ENCODE measurements at places on chromosomes 3 and 15.

GRCh38 chr3:16961621-16962205, 77.0 kb downstream of the PLCL2 start:
- no peak for DNase-seq

DNA sequence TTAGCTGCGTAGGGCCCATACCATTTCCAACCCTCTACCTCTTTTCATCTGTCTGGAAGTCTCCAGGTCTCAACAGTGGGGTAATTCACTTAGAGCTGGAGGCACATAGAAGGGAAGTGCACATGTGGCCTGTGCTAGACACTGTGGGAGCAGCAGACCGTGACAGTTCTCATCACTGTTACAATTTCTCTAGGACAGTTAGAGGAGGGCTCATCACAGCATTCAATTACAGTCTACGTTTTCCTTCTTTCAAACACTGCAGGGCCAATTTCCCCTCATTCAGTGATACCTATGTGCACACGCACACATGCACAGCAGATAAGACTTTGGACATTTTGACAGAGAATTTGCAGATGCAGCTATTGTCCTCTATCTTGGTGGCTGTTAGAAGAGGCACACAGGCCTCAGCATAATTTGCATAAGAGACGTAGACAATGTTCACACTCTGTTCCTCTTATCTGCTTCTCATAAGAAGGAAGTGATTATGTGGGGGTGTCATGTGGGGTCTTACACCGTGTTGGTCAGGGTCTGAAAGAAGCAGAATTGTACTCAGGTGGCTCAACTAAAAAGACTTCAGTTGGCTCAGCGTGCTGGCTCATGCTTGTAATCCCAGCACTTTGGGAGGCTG, 12.6 kb upstream of the HRG start:
- DNase-seq: no peak

- no peak for DNase-seq
Observed at GRCh38 chr3:68757157-68757556, 175.2 kb downstream of the TAFA4 start.

DNA sequence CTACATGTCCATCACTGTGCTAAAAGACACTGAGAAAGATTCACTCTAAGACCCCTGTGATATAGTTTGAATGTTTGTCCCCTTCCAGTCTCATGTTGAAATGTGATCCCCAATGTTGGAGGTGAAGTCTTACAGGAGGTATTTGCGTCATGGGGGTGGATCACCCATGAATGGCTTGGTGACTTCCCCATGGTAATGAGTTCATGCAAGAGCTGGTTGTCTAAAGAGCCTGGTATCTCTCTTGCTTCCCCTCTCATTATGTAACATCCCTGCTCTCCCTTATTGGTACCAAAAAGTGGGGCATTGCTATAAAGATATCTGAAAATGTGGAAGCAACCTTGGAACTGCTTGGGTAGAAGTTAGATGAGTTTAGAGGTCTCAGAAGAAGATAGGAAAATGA, 32.2 kb upstream of the FAM174B start:
- no peak for DNase-seq

DNA sequence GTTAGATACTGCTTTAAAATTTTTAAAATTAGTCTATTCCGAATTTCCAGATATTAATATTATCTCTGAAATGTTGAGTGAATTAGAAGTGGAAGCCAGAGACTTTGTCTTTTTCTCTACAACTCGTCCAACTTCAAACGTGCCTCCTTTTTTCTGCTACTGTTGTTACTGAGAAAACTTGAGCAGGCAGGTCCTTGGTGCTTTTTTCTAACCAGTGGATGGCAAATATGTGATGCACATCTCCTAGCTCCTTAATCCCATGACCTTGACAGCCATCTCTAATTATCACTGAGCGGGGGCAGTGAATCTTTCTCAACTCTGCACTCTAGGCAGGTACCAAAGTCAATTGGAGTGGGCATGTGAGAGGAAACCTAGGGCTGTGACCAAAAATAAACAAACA, 50.7 kb downstream of the FNDC3B start:
- no peak for DNase-seq

GRCh38 chr3:115943579-115943978, 320.3 kb downstream of the GAP43 start:
- no peak for DNase-seq

DNA sequence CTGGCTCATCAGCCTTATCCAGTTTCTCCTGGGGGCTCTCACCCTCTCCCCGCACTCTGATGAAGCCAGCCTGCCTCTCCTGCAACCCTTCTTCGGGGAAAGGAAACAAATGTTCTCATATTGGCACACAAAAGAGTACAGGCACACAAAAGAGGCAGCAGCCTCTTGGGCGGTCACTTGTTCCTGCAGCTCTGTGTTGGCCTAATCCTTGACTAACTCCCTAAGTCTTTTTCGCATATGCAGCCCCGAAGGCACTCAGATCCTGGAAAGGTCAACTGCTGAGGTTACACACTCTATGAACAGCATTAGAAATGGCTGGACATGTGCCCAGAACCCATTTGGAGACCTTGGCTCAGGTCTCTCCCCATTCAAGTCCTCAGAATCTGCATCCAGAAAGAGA, 7.4 kb upstream of the CAMP start:
- no peak for DNase-seq

DNA sequence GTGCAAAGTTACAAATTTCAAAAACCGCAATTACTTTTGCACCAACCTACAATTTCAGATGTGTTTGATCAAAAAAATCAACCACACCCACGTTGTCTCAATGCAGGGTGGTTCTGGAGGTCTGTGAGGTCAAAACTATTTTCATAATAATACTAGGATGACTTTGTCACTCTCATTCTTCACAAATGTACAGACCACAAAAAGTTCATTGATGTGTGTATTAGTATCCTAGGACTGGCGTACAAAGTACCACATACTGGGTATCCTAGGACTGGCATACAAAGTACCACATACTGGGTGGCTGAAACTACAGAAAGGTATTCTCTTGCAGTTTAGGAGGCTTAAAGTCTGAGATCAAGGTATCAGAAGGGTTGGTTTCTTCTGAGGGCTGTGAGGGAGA, 13.0 kb downstream of the SUCLG2 start:
- no peak for DNase-seq

- no peak for DNase-seq
Observed at GRCh38 chr3:181629711-181630110, 82.0 kb upstream of the SOX2 start.

GRCh38 chr15:40639677-40640076, 45.6 kb downstream of the KNL1 start:
- no peak for DNase-seq

GRCh38 chr3:184724699-184725098, 12.8 kb upstream of the MAGEF1 start:
- DNase-seq: no peak

- DNase-seq: no peak
Observed at GRCh38 chr3:12507591-12508281, 23.5 kb downstream of the TSEN2 start.

- no peak for DNase-seq
Observed at GRCh38 chr3:189286916-189287315, 115.1 kb downstream of the TPRG1 start.

DNA sequence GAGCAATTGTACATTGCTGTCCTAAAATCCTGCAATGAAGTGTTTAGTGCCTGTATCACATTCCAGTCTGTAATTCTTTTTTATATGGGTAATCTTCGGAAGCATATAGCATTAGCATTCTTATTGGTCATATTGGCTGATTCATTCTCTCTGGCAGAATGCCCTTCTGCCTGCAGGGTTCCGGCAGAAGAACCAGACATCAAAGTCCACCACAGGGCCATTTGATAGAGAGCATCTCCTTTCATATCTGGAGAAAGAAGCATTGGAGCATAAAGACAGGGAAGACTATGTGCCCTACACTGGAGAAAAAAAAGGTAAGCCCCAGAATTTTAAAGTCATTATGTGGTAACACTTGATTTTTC, 39.6 kb downstream of the TMOD3 start:
- peak; percentile 63 for DNase-seq

- no peak for DNase-seq
Observed at GRCh38 chr3:28210968-28211713, 30.3 kb upstream of the CMC1 start.

DNA sequence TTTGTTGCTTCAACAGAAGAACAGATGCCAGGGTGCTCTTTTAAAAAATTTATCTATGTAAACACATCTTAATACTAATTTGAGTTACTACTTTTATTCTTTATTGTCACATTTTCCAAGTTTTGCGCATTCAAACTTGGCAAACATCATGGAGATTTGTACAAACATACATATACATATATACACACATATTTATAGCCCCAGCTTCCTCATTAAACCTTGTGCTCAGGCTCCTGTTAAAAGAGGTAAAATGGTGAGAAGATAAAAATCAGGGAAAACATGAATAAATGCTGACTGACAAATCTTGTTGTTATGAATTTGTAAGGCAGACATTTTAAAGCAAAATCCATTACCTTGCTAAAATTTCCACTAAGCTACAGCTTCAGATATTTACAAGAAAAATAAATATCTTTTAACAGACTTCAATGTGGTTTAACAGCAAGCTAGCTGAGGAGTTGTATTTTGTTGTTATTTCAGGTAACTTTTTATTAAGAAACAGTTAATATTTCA, 27.1 kb downstream of the CDV3 start:
- DNase-seq: no peak

DNA sequence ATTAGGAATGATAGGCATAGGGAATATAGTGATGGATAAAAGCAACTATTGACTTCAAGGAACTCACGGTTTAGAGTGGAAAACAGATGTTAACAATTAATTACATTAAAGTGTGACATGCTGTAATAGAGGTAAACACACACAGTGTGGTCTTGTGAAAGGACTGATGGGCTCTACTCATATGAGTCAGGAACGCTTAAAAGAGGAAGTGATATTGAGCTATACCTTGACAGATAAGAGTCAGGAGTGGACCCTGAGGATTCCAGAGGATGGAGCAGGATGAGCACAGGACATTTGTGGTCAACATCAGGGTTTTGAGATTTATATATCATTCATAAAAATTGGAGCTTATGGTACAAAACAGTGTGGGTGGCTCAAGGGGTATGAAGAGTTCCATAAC, 11.0 kb downstream of the EXOG start:
- DNase-seq: no peak

DNA sequence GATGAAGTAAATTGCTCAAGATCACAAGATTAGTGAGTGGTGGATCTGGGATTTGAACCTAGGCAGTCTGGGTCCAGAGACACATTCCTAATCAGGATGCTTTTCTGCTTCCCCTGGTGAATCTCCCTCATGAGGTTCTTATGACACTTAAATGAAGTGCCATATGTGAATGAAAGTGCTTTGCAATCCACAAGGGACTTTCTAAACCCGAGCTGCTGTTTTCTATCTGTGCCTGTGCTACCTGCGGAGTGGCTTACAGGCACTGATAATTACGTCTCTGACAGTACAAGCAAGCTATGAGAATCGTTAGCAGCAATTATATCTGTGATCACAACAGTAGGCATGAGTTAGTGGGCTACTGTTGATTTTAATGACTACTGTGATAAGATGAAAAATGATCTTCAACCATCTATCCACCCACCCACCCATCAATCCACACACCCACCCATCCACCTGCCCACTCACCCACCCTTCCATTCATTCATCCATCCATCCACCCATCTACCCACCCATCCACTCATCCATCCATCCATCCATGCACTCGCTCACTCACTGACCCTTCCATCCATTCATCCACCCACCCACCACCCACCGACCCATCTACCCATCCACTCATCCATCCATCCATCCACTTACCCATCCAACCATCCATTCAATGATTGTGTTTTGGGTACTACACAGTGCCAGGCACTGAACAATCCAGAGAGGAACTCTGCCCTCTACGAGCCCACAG, 51.8 kb downstream of the ATP2B2 start:
- no peak for DNase-seq

DNA sequence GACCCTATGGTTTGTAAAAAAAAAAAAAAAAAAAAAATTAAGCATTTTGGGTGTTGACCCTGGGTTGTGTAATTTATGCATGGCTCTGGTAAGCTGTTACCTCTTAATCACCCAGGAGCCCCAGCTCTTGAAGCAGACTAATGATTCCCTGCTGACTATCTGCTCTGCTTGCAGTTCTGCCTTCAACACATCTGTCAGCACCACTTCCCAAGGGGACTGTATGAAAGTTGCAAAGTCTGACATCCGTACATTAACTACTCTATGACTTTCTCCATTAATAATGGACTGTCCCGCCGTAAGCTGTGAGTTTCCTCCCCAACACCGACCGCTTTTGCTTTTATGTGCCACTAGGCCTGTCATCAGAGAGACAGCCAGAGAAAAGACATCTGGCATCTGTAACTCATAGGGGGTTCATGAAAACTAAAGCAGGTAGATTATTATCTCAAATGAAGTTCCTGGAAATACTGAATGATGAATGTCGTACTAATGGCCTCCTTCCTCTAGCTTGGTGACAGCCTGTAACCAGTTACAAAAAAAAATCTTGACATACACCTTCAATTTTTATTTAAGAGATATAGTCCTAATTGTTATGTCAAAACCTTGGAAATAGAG, 271.5 kb downstream of the IL5RA start:
- no peak for DNase-seq

DNA sequence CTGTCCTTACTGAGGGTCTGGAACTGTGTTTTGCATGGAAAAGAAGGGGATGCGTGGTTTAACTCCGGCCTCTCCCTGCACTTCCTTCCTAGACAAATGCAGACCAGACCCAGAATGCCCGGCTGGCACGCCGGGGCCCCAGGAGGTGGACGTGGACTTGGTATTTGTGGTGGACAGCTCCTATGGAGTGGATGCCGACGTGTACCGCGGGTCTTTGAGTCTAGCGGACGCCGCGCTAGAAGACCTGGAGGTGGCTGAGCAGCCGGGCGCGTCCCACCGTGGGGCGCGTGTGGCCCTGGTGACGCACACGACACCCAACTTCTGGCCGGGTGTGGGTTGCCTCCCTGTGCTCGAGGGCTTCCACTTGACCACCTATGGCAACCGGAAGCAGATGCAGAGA, 81.8 kb upstream of the COL6A5 start:
- DNase-seq: no peak

DNA sequence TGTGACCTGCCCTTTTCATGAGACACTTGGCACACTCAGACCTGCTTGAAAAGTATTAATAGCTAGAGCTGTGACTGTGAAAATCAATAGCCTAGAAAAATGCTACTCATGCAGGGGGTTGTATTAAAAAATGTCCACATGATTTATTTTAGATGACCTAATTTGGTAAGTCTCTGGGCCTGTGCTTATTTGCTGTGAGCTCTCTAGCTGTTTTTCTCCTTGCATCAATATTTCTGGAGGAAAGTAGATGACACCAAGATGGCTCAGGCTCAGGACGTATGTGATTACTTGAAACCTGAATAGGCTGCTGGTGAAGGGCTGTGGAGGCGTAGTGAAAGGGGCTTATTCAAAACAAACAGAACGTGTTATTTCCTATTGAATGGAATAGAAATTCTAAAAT, 29.5 kb downstream of the KCNAB1 start:
- no peak for DNase-seq

DNA sequence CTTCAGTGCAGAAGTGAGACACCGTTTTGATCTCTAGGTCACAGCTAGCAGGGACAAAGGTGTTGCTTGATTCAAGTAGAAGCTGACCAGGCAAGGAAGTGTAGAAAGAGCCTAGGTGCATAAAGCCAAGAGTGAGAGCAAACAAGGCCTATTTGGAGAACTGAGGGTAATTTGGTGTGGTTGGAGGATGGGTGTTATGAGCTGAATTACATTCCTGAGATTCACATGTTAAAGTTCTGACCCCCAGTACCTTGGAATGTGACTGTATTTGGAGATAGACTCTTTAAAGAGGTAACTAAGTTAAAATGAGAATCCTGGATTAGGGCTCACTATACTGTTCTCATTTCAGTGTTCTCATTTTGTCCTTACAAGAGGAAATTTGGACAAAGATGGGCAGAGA, 191.3 kb downstream of the ZMAT3 start:
- DNase-seq: no peak

Data from hematopoietic multipotent progenitor cell treated with erythropoietin and hydrocortisone succinate and interleukin-3 and kit ligand, for 17 days (in vitro differentiated cells).